ENCODE measurements at places on chromosomes 6 and 20.

DNA sequence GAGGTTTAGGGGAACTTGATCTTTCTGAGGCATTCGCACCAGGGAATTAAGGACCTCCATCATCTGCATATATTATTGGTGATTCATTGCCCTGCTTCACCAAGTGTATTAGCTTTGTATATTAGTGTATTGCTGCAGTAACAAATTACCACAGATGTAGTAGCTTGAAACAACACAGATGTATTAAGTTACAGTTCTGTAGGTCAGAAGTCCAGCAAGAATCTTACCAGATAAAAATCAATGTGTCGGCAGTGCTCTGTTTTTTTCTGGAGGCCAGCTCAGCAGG, 65.8 kb downstream of the HMGN3 start:
- DNase-seq: no peak

GRCh38 chr20:13510837-13511488, 127.8 kb downstream of the TASP1 start:
- no peak for DNase-seq

GRCh38 chr6:108941859-108942258, 93.6 kb downstream of the ARMC2 start:
- no peak for DNase-seq

DNA sequence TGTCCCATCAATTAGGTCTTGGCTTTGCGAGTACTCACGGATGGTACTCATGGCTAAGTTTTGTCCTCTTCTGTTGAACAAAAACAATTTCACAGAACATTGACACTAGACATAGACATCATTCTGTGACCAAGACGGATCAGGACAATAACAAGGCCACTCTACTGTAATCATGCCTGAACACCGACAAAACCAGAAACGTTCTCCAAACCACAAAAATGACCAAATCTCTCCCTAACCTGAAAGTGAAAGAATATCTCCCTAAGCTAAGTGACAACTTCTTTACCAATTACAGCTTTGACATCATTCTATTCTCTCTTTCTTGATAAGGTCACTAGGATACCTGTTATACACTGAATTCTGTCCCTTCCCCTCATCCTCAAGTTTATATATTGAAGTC, 40.0 kb upstream of the SLC2A12 start:
- no peak for DNase-seq

- no peak for DNase-seq
Observed at GRCh38 chr20:2519115-2519809, 10.5 kb upstream of the ZNF343 start.

GRCh38 chr6:122736163-122736562, 43.4 kb upstream of the FABP7 start:
- no peak for DNase-seq

GRCh38 chr20:2387580-2387979, 6.9 kb downstream of the TGM6 start:
- no peak for DNase-seq

DNA sequence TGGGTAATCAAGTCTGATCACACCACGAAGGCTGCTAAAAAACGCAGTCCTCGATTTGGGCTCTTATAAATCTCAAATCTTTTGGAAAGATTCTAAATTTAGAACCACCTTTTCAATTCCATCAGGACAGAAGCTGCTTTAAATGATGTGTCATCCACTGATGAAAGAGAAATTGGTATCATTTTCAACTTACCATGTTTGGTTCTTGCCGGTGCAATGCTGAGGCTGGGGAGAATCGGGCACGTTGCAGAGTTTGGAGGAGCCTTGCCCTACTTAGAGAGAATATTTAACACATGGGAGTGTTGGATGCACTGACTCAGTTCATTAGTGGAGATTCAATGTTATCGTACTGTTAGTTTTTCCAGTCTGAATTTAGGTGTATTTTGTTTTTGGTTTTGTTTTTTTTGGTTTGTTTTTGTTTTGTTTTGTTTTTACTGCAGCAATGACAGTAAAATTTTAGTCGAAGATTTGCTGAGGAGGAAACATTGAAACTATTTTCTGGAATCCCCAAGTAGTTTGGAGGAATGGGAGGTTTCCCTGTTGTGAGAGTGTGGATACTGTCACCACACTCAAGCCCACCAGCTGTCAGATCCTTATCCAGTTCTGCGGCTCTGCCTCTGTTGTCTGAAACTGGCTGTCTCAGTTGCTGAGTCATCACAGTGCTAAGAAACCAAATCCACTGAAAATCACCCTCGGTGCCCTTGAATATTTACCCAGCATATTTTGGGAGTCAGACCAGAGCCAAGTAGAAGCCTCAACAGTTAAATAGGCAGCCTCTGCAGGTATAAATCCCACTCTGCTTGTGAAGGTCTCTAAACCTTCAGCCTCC, 497.0 kb downstream of the BTBD3 start:
- DNase-seq: no peak

GRCh38 chr6:79307321-79308036, 73.0 kb upstream of the HMGN3 start:
- no peak for DNase-seq

DNA sequence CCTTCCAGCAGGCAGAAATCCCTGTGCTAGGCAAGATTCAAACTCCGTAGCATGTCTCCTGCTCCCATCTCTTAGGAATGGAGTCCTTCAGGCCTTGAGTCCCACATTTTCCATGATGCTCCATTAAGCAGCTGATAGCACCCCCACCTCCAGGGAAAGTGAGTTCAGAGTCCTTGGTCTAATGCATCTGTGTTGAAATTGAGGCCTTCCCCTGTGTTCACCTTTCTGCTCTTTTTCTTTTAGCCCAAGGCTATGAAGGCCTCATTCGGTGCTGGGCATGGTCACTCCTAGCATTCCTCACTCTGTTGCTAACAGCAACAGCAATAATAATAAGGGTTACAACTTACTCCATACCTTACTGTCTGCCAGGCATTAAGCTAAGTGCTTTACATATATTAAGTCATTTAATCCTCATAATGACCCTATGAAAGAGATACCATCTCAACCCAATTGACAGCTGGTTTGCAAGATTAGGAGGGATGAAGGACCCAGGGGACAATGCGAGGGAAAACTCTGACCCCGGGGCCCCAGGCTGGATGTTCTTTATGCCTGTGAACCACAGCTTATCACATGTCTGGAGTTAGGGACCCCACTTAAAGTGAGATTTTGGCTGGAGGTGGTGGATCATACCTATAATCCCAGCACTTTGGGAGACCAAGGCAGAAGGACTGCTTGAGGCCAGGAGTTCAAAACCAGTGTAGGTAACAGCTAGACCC, 17.5 kb upstream of the PANK2 start:
- DNase-seq: no peak

GRCh38 chr6:142827369-142827768, 117.6 kb downstream of the HIVEP2 start:
- no peak for DNase-seq

DNA sequence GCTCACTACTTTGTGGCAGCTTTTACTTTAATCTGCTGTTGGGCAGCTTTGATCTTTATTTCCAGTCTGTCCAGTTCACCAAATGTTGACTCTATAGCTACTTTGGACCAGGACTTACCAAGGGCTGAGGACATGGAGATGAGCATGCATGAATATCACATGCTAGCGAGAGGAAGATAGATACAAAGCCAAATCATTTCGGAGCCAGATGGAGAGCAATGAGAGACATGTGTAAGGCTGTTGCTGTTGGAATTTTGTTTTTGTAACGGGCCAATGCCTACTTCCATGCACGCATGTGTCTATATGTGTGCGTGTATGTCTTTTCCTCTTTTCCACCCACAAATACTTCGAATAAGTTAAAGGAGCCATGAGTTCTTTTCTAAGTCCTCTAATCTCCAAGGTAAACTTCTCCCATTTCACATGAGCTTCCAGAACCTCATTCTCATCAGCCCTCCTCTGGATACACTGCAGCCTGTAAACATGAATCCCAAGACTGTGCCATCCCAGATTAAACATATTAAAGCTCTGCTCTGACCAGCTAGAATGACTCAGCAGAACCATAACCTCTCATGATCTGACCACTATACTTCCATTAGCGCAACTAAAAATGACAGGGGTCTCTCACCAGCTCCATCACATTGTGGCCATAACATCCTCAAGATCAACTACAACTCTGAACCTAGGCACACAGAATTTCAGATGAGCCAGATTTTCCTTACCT, 160.7 kb downstream of the LRFN2 start:
- no peak for DNase-seq

- peak; percentile 84 for DNase-seq
Observed at GRCh38 chr6:35522660-35523658, 10.3 kb upstream of the TULP1 start.

DNA sequence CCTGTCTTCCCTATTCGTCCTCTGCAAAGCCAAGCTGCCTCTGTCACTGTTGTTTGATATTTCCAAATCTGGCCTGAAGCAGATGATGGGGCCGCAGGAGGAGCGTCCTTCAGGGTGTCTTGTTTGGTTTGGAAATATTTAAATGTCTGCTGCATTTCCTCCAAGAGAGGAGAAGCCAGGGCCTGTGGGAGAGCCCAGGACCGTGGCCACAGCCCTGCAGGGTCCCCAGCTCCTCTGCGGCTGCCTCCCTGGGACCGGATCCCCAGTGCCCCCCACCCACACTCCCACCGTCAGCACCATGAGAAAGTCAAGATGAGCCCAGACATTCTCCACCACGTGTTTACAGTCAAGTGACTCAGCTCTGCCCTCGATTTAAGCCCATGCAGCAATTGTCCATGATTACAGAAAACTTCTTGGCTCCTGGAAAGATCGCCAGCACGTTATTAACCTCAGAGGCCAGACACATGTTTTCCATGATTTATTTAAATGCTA, 18.2 kb downstream of the FOXF2 start:
- DNase-seq: no peak

DNA sequence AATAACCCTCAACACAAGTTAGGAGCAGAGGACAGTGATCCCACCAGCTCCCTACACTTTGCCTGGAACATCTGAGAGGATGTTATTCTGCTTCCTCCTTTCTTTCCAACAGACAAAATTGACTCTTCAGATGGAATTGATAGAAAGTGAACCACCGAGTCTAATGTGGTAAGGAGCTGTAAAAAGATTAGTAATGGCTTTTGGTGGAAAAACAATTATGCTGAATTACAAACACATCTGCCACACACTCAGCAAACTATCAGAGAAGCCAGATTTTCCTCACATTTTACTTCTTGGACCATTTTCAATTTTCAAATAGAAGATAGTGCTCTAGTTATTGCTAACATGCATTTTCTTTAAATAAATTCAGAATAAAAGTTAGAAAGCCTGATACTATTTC, 171.8 kb upstream of the COL21A1 start:
- no peak for DNase-seq

DNA sequence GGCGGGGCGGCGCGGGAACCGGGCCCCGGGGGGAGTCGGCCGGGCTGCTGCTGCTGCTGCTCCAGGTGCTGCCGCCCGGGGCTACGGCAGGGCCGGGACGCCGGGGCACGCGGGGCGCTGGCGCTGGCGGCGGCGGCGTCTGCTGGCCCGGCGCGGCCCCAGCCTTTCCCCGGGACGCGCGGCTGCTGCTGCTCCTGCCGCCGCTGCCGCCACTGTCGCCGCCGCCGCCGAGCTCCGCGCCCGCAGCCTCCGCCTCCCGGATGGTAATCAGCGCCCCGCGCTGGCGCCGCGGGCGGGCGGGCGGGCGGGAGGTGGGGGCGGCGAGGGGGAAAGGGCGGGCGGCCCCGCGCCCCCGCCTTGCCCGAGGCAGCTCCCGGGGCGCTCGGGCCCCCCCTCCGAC, 306 bp downstream of the EBF4 start:
- peak; percentile 77 for DNase-seq

- peak; percentile 28 for DNase-seq
Observed at GRCh38 chr6:38057994-38058393, 238.5 kb downstream of the ZFAND3 start.

DNA sequence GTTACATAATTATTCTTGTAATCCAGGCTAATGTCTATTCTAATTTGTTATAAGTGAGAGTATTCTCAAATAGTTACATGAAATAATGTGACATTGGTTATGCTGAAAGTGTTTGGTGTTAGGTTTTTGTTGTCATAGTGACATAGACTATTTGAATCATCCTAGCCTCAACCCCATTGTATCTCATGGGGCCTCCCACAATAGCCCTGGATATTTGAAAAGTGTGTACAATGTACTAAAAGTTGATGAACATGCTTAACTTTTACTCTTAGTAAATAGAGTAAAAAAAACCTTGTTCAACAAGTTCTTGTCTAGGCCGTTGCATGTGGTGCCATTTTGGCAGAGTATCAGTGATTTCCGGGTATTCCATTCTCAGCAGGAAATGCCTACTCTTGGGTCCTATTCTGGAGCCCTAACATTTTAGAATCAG, 83.0 kb downstream of the RTN4IP1 start:
- no peak for DNase-seq

- DNase-seq: no peak
Observed at GRCh38 chr6:52741872-52742271, 21.4 kb downstream of the GSTA2 start.

DNA sequence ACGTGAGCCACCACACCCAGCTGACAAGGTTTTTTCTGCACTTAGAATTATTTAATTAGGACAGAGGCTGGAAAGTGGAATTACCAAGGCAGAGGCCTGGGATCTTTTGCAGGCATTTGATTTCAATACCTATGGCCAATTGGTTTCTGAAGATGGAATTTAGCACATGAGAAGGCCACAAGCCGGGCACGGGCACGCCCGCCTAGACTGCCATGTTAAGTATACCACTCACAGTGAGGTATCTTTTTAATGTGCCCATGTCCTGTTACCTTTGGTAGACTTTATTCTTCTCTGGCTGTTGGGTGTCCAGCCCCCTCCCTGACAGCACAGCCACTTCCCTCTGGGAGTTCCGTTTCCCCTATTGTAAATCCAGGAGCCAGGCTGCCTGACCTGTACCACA, 18.0 kb upstream of the TAF8 start:
- DNase-seq: no peak

DNA sequence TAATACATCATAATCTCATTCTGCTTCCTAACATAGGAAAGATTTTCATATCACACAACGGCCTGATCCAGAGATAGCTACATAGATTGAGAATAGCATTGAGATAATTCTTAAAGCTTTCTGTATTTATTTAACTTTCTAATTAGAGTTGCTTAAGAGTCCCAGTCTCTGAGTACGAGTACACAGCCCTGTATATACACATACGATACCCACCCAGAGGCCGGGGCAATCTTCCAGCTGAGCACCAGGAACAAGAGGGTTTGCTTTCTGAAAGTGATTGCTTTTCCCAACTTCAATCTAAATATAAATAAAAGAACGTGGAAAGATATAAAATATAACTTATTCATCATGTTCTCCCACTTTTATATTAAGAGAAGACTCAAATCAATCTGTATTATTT, 313.8 kb downstream of the COL12A1 start:
- DNase-seq: no peak

GRCh38 chr6:87829622-87830121, 127.6 kb upstream of the AKIRIN2 start:
- no peak for DNase-seq

DNA sequence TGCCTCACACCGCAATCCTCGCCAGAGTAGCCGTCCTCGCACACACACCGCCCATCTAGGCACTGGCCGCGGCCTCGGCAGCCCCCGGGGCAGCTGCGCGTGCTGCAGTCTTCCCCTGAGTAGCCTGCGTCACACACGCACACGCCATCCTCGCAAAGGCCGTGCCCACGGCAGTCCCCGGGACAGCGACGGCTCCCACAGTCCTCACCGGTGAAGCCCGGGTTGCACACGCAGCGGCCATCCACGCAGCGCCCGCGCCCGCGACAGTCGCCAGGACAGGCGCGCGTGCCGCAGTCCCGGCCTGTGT, 13.1 kb downstream of the TNXB start:
- DNase-seq: no peak
